ENCODE measurements at places on chromosomes 13 and 19.
A peak's percentile ranks its signal among the peaks of the same experiment; 100 is the strongest.

- peak; percentile 78 for DNase-seq
These were observed 52.9 kb downstream of the OR10H4 start for GRCh38 chr19:16001481-16002312.

GRCh38 chr13:77415253-77416071, 88.6 kb upstream of the MYCBP2 start:
- no peak for DNase-seq

DNA sequence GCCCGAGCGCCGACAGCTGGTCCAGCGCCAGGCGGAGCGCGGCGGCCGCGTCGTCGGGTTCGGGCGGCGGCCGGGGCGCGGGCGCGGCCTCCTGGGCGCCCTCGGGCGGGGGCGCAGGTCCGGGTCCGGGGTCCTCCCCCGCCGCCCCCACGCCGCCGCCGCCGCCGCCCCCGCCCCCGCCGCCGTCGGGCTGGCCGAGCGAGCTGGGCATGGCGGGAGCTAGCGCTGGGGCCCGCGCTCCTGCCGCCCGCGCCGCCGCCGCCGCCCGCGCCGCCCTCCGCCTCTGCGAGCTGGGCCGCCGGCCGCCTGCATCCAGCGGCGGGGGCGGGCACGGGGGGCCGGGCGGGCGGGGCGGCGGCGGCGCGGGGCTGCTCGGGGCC, 287 bp downstream of the MEX3D start:
- DNase-seq: no peak

GRCh38 chr19:10701955-10702525, 801 bp downstream of the QTRT1 start:
- DNase-seq: peak; percentile 45

DNA sequence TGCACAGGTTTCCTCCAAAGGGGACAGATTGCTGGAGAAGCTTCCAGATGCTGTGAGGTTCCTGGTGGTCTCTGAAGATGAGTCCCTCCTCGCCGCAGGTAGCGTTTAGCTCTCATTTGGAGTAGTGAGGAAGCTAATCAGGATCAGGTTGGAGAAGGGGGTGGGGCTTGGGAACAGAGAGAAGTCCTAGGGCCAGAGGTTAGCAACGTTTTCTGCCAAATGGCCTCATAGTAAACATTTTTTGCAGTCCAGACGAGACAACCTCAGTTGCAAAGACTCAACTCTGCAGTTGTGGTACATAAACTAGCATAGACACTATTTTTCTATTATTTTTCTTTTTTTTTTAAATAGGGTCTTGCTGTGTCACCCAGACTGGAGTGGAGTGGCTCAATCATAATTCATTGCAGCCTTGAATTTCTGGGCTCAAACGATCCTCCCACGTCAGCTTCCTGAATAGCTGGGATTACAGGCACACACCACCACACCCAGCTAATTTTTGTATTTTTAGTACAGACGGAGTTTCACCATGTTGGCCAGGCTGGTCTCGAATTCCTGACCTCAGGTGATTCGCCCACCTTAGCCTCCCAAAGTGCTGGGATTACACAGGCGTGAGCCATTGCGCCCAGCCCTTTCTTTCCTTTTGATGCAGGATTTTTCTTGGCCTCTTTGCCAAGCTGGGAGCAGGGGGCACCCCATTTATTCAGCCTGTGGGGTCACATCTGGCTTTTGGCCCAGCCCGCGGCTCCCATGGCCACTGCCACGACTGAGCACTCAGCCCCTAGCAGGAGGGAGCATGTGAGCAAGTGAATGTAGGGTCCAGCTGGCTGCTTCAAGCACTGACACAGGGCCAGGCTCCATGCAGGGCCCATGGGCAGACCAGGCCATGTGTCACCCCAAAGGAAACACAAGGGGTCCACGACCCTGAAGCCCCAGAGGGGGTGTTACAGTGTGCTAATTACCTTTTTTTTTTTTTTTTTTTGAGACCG, 34.4 kb upstream of the SIN3B start:
- no peak for DNase-seq

GRCh38 chr13:45385907-45386553, 32.1 kb downstream of the SLC25A30 start:
- no peak for DNase-seq

GRCh38 chr19:19742773-19743172, 9.9 kb upstream of the ZNF14 start:
- no peak for DNase-seq

DNA sequence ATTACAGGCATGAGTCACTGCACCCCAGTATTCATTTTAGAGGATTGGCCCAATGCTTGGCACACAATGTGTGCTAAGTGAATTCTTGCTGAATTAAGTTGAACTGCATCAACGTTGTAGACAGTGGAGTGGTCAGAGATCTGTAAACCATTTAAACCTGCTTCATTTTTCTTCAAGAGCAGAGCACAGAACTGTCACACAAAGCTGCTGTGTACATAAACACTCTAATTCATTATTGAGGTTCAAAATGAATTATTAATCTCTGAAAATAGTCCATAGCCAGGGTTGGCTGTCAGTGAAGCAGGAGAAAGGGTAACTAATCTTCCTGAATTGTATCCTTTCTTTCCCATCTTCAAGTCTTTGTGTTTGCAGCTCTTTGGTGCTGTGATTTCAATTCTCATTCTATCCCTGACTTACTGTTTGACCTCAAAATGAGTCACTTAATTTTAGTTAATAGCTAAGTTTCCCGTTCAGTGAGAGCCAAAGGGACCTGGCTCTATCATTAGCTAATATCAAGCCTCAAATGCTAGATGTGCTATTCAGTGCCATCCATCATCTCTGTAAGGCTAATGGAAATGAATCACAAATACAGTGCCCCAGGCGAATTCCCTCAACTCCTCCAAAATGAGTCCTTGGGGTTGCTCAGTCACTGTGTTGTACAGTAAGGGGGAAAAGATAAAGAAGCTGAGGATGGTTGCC, 77.0 kb upstream of the TSC22D1 start:
- no peak for DNase-seq

DNA sequence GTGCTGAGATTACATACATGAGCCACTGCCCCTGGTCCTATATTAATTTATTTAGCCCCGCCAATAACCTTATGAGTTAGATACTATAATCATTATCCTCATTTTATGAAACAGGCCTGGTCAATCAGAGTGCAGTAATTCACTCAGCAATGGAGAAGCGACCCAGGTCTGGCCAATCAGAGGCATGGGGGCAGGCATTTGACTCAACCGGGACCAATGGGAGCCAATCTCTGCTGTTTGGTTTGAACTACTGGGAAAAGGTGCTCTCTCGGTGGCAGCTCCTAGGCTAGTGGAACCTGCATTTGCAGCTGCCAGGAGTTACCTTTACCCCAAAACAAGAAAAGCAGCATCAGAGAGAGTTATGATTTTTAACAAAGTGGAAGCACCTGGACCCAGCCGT, 6.6 kb downstream of the SIRT2 start:
- no peak for DNase-seq

GRCh38 chr19:49071860-49072547, 495 bp downstream of the KCNA7 start:
- peak; percentile 19 for DNase-seq

DNA sequence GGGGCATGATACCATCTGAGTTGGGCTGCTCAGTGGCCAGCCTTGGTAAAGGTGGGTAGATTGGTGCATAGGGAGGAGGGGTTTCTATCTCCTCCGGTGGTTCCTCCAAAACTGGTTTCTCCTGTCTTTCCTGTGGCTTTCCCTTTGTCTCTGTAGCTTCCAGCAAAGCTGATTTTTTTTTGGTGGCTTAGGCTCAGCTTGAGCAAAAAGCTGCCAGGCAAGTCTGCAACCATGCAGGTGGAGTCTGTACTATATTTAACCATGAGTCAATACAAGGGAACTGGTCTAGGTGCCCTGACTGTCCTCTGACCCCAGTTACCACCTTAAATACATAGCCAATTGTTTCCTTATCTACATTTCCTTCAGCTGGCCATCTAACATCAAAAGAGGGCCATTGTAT, 64.0 kb upstream of the ZNF681 start:
- DNase-seq: no peak
